Cortex of kidney (tissue), 1 donor: ENCODE measurements at places on chromosomes 2 and 18.

DNA sequence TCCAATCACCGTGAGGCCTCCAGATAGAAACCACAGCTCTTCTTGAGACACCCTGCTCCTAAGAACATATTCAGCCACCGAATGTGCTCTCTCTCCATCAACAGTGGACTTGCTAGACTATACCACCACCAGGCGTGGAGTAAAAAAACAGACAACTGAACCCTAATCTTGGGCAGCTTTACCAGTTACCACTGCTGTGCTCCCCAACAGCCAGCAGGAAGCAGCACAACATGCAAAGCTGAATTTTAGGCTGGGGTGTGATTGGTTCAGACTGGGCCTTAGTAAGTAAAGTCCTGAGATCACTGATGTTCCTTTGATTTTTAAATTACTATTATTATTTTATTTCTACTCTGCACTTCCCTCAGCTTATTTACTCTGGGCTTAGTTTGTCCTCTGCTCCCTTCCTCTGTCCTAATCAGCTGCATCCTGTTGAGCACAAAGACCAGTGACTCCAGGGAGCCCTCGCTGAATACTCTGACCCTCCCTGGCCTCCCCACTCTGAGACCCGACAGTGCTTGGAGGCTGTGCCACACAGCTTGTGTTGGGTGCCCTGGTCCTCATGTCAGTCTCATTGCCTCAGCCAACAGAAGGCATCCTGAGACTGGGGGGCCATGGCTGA, 21.9 kb downstream of the MRPL35 start:
- DNase-seq = no peak

DNA sequence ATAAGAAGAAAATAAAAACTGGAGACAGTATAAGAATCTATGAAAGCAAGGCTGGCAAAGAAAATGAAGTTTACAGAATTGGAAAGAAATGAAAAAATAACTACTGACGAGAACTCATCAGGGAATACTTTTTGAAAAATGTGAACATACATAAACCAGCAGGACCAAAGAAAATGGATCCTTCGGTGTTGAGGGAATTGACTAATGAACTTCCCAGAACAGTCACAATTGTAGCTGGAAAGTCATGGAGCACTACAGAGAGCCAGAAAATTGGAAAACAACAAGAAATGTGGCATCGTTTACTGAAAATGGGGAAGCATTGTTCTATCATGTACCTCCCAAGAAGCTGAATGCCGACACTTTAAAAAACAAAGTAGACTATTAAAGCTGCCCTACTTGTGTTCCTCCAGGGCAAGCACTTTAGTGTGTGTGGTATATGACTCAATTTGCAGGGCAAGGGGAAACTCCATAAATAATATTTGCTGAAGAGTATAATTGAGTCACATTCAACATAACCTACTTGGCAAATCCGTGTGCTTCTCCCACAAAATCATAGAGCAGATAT, 1221.6 kb upstream of the NRXN1 start:
- DNase-seq = no peak

GRCh38 chr18:7872569-7872968, 305.5 kb downstream of the PTPRM start:
- DNase-seq = no peak

DNA sequence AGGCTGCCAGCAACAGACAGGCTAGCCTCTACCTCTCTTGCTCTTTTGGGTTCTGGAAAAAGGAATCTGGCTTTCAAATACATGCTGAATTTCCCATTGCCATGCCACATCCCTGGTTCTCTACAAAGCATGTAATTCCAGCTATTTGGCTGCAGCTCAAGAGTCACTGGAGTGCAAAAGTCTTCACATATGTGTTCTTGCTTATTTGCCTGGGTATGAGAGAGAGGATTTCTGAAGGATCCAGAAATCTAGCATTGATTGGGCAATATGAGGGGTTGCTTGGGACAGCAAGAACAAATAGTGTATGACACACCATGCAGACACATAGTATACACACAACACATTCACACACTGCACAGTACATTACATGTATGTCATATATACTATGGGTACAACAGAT, 30.7 kb upstream of the LGALSL start:
- no peak for DNase-seq

GRCh38 chr2:122863532-122863931, 1108.1 kb downstream of the TSN start:
- no peak for DNase-seq

- DNase-seq = no peak
Observed at GRCh38 chr2:100822587-100823248, 2.8 kb downstream of the NPAS2 start.

DNA sequence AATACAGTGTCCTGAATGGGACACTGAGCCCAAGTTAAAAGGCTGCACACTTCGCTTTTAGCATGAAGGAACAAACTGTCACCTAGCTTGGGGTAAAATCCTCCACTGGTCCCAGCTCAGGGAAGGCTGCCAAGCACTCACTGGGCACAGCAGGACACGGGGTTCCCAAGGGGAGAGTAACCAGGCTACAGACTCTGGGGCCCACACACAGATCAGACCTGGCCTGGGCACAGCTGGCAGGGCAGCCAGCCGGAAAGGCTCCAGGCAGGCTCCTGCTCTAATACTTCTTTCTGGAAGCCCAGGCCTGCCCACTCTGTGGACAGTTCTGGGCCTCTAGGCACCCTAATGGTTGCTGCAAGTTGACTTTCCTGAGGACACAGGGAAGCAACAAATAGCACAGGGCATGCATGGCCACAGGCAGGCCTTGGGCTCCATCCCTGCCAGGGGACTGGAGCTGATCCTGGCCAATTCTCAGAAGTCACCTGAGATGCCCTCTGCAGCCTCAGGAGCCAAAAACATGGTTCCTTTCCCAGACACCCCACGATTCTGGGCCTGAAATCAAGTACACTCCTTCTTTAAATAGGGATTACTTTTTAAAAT, 18.7 kb upstream of the SULT1C3 start:
- DNase-seq = peak; percentile 38

- no peak for DNase-seq
Observed at GRCh38 chr2:23283-23682, 23.0 kb downstream of the FAM110C start.

GRCh38 chr2:60925994-60926740, 44.8 kb downstream of the REL start:
- DNase-seq = no peak

- no peak for DNase-seq
Observed at GRCh38 chr2:230306474-230306873, 20.5 kb upstream of the SP140L start.
